NCI-H748 treated with DMSO at 0.1 percent for 48 hours (cell line): ENCODE measurements at places on chromosomes 6 and 20.

GRCh38 chr20:2524709-2525506, 11.5 kb upstream of the TMC2 start:
- DNase-seq = peak; percentile 69

- DNase-seq = no peak
These were observed 49.0 kb upstream of the ASF1A start for GRCh38 chr6:118844915-118845314.

- no peak for DNase-seq
These were observed 171.6 kb downstream of the MTHFD1L start for GRCh38 chr6:151036869-151037680.

GRCh38 chr6:41546866-41547798, 951 bp downstream of the FOXP4 start:
- peak; percentile 12 for DNase-seq

GRCh38 chr6:10838794-10839333, 525 bp upstream of the MAK start:
- no peak for DNase-seq

- DNase-seq = no peak
These were observed 152.3 kb downstream of the CDC5L start for GRCh38 chr6:44539701-44540355.
